IPS-NIHi11 (cell line): ENCODE measurements at places on chromosomes 1 and 21.

DNA sequence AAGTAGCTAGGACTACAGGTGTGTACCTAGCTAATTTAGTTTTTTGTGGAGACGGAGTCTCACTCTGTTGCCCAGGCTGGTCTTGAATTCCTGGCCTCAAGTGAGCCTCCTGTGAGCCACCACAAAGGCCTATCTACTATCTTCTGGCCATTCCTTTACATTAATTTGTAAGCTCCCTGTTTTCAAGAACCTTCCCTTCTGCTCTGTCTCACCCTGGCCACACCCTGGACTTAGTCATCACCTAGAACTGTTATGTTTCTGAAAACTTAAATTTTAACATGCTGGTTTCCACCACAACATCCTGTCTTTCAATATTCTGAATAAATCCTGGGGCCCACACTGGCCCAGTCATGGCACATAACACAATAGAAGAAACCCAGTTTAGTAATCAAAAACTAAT lies 4.9 kb upstream of the B4GALT3 start:
- no peak for DNase-seq

DNA sequence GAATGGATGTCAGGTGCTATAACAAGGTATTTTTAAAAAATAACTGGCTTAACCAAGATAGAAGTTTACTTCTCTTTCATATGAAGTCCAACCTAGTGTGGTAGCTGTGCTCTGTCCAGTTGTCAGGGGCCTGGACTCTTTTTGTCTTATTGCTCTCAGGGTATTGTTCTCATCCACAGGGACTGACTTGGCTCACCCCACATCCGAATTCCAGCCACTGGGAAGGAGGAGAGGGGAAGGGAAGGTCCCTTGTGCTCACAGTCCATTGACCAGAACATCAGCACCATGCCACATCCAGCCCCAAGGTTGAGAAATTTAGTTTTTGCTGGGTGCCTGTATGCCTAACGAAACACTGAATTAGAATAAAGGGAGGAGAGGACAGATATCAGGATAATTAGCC lies 8.7 kb downstream of the EEIG2 start:
- DNase-seq = no peak

- no peak for DNase-seq
Observed at GRCh38 chr1:234603221-234604204, 6.5 kb downstream of the IRF2BP2 start.

DNA sequence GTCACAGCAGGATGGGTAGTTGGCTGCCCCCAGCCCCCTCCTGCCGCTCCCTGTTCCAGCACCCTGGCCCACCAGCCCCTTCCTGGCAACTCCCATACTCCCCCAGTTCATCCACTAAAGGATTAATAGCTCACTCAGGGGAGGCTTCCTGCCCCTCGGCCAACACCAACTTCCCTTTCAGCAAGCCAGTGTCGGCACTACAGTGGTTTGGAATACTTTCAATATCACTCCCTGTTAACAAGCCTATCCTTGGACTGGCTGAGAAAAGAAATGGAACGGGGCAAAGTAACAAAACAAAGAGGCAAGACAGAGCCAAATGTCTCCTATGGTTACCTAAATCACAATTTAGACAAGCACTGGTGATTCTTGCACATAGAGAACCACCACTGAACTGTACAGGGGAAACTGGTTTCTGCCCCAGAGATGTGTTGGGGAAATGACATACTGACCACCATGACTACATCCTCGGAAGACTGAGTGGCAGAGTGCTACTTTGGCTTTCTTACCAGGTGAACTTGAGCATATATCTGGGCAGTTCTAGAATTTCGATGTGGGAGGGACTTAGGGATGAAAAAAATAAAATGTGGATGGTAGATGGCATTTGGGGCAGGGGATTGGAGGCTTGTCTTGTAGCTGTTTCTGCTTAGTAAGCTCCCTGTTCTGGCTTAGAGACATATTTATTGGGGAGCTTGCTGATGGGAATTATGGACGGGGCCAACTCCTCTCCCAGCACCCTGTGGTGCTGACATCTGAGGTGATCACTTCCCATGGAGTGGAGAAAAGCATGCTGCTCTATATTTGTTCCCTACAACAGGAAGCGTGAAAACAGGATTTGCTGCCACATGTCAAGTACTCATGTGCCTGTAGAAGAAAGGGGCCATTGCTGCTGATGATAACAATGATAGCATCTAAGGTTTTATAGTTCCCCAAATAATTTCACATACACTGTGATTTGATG lies 7.1 kb upstream of the CAPN2 start:
- DNase-seq = no peak

DNA sequence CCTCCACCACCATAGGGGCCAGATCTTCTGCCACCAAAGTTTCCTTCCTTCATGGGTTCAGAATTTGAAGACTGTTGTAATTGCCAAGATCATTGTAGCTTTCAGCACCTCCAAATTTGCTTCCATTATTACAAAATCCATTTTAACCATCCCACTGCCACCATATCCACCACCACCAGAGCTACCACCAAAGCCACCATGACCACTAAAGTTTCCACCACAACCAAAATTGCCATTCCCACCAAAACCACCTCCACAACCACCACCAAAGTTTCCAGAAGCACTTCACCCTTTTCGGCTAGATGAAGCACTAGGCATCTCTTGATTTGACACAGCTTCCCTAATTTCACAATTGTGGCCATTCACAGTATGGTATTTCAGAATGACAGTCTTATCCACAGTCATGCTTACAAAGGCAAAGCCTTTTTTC lies 45.2 kb downstream of the SLC30A7 start:
- DNase-seq = no peak

DNA sequence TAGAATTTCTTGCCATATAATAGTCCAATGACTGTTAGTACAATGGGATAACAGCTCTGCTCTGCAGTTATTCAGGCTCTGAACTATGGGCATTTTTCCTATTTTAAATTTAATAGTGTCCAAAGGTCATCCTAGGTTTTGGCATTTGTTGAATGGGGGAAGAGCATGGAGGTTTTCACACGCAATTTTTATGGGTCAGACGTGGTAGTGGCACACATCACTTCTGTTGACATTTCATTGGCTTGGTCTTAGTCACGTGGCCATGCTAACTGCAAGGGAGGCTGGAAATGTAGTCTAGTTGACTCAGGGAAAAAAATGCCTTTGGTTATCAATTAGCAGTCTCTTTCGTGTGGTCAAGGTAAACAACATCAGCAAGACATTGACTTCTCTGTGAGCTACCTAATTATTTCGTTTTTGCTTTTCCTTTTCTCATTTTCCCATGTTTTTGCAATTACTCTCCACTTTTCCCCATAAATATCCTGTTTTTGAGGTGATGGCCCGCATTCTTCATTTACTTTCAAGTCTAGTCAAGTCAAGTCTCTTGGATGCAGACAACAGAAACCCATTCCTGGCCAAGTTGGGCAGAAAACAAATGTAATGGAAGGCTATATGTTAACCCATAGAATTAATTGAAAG lies 82.8 kb downstream of the DYRK1A start:
- DNase-seq = no peak

GRCh38 chr1:65200411-65200810 lies 52.4 kb downstream of the AK4 start:
- DNase-seq = no peak

GRCh38 chr1:164433141-164433817 lies 125.7 kb upstream of the PBX1 start:
- DNase-seq = no peak

GRCh38 chr1:244989813-244990212 lies 125.5 kb upstream of the HNRNPU start:
- DNase-seq = no peak

- no peak for DNase-seq
Observed at GRCh38 chr1:32926562-32926961, 25.4 kb upstream of the TMEM54 start.

DNA sequence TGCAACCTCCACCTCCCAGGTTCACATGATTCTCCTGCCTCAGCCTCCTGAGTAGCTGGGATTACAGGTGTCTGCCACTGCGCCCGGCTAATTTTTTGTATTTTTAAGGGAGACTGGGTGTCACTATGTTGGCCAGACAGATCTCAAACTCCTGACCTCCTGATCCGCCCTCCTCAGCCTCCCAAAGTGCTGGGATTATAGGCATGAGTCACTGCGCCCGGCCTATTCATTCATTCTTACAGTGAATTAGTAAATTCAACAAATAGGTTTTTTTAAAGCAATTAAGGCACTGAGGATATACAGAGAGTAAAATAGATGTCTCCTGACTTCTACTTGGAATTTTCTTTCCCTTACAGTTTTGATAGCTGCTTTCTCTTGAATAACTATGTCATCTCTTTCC lies 43.5 kb downstream of the CDC42 start:
- DNase-seq = no peak

GRCh38 chr1:7615138-7615537 lies 156.0 kb upstream of the VAMP3 start:
- DNase-seq = no peak

GRCh38 chr1:46394108-46394871 lies at the start of gene FAAH:
FAAH (plus strand) TSS chr1:46394317; CDS start chr1:46394349, 32 bp downstream.
- DNase-seq = peak; percentile 91

DNA sequence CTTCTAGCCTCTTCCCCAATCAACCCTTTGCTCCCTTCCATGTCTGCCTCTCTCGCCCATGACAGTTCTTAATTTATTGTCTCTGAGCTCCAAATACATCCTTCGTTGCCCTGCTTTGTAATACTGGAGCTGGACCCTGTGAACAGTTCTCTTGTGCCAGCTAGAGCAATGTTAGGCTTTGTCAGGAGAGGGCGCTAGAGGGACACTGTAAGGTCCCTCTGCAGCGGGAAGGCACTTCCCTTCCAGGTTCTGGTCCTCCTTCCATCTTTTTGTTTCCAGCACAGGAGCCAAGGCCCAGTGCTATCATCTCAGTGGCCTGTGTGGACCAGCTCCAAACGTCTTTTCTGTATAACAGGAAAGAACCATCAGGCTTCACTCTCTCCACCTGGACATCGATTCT lies 95.9 kb downstream of the PTPRU start:
- peak; percentile 58 for DNase-seq

- DNase-seq = no peak
Observed at GRCh38 chr1:229768232-229768631, 142.2 kb downstream of the URB2 start.

DNA sequence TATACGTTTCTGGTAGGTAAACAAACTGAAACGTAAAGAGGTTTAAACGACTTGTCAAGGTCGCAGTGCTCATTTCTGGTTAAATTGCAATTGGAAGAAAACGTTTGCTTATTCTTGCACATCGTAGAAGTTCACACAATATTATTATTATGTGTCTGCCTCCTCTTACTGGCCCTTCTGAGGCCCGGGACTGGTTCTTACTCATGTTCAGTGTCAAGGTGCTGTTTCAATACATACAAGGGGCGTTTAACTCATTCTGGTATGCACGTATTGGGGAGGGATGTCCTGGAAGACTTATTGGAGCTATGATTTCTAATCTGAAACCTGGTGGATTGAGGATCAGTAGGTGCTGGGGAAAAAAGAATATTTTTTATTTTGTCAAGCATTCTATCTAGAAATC lies 932 bp downstream of the RPF1 start:
- DNase-seq = no peak

- no peak for DNase-seq
Observed at GRCh38 chr1:91173346-91173890, 151.6 kb upstream of the ZNF644 start.

DNA sequence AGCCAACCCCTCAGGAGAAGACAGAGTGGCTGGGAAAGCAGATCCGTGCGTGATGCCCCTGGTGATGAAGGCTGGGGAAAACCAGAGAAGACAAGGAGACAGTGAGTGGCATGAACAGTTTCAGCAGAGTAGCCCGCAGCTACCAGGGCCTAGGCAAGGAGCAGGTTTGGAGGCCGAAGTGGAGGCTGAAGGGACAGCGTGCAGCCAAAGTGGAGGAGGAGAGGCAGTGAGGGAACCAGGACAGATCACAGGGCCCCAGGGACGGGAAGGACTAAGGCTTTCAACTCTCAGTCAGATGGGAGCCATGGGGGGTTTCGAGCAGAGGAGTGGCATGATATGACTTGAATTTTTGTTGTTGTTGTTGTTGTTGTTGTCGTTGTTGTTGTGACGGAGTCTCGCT lies 59.9 kb upstream of the SELENON start:
- DNase-seq = no peak

DNA sequence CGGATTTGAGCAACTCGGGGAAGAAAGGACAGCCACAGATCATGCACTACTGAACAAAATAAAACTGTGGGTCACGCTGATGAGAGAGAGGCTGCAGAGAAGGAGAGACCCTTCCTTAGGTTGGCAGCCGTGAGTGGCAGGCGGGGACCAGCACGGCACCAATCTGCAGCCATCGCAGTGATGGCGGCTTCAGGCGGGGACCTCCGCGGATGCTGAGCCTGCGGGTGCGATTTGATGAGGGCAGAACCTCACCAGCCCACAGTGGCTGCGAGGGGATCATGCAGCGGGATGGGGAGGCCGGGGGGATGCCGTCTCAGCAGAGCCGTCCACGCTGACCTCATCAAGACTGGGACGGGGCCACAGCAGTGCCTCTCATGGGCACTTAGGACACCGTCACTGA lies 11.8 kb downstream of the ITGB2 start:
- DNase-seq = no peak

DNA sequence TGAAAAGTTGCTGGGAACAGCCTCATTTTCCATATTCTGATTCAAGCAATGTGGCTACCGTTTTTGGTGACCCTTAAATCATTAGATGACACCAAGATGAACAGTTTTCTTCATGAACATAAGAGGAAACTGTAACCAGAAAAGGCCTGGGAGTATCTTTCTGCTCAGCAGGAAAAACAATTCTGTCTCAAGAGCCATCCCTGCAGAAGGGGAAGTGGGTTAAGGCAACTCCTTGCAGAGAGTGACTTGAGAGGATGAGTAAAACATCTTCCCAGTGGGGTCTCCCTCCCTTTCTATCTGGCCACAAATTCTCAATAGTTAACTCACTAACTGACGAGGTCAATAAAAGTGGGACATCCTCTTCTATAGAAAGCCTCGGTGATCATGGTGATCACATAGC lies 187.6 kb upstream of the NRIP1 start:
- DNase-seq = no peak

- no peak for DNase-seq
Observed at GRCh38 chr1:226209307-226210059, 14.0 kb upstream of the MIXL1 start.

- DNase-seq = no peak
Observed at GRCh38 chr1:86423873-86424272, at the start of gene CLCA2. CLCA2 (plus strand) TSS chr1:86424171; CDS start chr1:86424248, 77 bp downstream.

DNA sequence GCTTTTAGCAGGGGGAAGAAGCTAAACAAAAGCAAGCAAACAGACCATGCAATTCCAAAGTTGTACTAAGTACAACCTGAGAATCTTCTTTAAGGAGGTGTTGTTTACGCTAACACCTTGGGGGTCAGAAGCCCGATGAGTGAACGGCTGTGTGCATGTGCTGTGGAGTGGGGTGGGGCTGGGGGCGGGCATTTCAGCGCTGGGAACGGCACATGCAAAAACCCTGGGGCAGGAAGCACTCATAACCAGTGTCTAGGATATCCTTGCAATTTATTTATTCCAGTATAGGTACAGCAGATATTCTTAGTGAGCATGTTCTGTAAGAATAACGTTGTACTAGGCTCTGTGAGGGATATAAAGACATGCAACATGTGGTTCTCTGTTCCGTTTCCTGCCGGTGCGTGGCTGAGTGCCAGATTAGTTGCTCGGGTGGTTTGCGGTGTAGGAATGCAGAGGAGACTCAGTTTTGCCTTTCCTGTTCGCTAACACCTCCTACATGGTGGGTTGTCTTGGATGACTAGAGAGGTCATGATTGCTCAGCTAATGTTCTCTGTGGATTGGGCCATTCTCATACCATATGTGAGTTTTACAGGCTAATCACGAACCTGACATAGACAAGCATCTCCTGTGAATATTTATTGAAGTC lies 3.7 kb downstream of the FASLG start:
- peak; percentile 23 for DNase-seq

- DNase-seq = no peak
Observed at GRCh38 chr1:184789884-184790283, 35.2 kb upstream of the EDEM3 start.
